GM12864 (cell line): ENCODE measurements at places on chromosomes 11 and 22.

- DNase-seq, result peak; percentile 38
These were observed 19.2 kb upstream of the KDM2A start for GRCh38 chr11:67099831-67100324.

DNA sequence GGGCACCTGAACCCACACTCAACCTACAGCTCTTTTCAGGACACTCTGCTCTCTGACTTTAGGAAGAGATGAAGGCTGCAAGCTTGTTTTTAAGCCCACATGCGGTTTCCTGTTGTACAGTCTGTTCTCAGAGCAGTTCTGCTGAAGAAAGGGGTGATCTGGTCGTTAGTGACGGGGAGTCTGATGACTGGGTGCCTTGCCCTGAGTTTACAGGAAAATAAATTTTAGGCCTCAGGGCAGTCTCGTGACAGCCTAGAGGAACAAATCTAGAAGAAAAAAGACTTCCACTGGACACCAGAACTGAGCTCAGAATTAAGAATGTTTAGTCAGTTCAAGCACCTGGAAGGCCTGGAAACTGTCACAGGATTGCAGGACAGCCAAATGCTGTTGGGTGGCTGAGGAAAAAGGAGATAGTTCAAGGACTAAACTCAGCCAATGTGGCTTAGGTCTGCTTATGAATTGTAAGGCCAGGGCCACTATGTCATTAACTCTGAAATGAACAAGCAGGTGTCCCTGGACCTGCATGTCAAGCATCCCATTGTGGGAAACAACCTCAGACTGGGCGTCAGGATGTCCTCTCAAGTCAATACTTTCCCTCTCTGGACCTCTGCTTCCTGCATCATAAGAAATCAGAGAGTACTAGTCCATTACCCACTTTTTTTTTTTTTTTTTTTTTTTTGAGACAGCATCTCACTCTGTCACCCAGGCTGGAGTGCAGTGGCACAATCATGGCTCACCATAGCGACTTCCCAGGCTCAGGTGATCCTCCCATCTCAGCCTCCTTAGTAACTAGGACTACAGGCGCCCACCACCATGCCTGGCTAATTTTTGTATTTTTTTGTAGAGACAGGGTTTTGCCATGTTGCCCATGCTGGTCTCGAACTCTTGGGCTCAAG lies 5.7 kb downstream of the PIK3IP1 start:
- DNase-seq, result no peak

DNA sequence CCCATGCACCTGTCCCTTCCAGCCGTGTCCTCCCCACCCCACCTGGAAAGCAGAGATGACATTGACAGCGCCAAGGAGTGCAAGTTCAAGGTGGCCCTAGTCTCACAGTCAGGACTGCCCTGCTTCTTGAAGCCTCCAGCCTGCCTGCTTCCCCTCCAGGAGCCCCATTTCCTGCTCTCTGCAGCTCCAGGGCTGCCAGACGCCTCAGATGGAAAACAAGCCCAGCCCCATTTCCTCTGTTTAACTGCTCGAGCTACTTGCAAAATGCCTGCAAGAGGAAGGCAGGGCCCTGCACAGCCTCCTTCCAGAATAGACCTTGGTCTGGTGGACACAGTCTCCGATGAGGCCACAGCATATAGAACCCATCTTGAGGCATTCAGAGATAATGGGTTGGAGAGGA lies 5.0 kb upstream of the DGKZ start:
- no peak for DNase-seq

- DNase-seq, result no peak
These were observed 40.5 kb upstream of the FBLN1 start for GRCh38 chr22:45462034-45462655.

DNA sequence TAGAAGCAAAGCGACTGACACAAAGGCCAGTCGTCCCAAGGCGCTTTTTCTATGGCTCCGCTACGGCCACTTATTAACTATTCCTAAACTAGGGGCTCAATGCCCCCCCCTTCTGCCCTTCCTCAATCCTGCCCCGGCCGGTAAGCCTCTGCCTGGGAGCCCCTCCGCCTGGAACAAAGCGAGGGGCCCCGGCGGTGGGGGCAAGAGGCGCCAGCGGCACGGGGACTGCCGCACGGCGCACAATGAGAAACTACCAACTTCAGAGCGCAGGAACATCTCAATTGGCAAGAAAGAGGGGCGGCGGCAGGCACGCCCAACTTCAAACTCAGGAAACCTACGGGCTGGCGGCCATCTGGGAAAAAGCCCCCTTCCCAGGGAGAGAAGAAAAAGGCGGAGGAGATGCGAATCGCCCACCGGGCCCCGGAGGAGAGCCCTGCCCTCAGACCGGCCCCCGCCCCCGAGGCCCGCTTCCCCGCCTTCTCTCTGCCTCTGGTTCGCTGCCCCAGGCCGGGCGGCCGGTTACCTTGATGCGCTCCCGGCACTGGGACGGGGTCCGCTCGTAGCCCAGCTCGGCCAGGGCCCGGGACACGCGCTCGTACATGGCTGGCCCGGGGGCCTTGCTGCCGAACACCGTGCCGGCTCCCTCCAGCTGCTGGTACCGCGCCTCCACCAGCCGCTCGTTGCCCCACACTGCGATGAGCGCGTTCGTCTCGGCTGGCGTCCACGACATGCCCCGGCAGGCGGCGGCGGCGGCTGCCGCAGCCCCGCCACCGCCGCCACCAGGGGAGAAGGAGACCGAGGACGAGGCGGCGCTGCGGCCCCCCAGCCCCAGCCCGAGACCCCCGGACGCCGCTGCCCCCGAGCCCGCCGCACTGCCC lies 619 bp downstream of the MSANTD2 start:
- no peak for DNase-seq

- DNase-seq, result peak; percentile 50
These were observed 2.4 kb downstream of the LARGE1 start for GRCh38 chr22:33917744-33918406.

GRCh38 chr11:12121011-12121410 lies 10.6 kb downstream of the MICAL2 start:
- DNase-seq, result no peak

DNA sequence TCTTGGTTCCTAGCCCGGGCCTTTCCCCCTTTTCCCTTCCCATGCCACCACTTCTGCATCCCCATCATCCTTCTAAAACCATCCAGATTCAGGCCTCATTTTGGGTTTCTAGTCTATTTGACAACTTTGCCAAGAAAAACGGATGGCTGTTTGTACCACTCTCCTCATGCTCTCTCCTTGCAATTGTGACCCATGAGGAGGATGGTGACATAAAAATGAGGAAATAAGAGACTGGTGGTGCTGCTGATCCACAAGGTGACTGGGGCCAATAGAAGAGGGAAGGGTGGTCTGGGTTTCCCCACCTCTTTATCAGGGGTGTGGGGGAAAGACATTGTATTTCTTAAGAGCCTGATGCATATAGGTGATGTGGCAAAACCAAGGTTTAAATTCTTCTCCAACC lies 1.0 kb downstream of the MS4A4A start:
- DNase-seq, result no peak

GRCh38 chr11:12232817-12233601 lies 122.6 kb downstream of the MICAL2 start:
- DNase-seq, result no peak

DNA sequence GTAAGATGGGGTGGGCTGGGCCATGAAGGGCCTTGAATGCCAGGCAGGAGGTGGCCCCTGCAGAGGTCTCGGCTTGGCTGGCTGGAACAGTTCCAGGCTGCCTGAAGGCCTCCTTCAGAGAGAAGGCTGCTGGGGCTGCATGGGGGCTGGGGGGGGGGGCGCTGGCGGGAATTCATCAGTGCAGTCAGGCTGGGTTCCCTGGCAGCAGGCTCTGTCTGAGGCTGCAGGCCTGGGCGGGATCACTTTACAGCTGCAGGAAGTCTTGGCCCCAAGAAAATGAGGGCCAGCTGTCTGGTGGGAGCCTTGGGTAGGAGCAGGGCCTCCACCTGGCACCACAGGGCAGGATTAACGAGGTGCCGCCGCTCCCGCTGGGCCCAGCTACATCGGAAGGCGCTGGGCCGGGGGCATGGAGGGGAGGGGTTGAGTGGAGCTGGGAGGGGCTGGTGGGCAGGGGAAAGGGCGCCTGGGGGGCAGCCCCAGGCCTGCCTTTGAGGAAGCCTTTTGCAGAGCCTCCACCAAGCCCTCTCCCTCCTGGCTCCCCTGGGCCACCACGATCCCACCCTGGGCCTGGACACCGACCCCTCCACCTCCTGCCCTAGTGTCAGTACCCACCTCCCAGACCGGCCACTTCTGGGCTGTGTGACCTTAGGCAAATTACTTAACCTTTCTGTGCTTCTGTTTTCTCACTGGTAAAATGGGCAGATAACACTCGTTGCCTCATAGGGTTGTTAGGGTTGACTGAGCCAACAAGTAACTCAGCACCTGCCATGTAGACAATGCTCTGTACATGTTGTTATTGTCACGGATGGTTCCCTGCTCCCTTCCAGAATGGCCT lies 31.0 kb upstream of the HMOX1 start:
- no peak for DNase-seq

DNA sequence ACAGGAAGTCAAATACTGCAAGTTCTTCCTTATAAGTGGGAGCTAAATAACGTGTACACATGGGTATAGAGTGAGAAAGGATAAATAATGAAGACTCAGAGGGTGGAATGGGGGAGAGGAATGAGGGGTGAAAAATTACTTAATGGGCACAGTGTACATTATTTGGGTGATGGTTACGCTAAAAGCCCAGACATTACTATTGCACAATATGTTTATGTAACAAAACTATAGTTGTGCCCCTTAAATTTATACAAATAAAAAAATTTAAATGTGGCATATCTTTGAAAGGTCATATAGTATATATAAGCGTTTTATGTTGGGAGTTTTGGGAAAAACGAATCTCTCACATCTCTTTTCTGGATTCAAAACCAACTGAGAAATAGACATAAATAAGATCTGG lies 96.1 kb downstream of the KIF18A start:
- DNase-seq, result no peak

DNA sequence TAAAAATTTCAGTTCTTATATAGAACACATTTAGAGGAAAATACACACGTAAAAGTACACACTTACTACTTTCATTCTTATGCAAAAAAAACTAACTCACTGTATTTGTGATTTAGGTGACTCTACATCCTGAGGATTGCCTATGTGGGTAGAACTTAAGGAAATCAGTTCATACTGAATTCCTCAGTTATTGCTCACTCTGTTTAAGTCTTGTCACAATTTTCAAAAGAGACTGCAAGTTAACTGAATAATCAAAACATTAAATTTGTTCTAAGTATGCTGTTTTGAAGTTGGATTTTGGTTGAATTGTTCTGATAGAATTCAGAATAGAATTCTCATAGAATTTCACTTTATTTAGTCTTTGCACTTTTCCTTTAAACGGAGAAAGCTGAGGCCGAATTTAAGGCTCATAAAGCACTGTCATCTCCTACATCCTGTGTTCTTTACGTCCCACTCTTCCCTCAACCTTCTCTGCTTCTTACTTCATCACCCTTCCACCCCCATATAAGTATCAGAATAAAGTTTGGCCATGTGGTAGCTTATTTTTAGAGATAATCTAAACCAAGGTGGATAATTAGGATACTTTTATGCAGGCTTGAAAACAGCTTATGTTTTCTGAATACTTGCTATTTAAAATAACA lies 59.8 kb downstream of the APOL5 start:
- no peak for DNase-seq

DNA sequence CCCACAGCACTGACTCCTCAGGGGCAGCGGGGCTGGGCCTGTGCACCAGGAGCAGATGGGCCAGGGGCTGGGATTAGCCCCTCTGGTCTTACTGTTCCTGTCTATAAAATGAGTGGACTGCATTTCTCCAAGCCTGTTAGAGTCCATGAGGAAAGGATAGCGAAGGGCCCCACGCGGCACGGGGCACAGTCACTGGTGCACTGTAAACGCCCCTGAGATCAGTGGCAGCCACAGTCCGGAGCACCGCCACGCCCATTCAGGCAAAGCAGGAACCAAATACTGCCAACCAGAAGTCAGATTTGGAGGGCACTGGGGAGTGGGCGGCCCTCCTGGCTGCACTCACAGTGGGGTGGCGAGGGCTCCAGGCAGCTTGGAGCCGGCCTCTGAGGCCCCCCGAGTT lies 387.5 kb downstream of the TBC1D22A start:
- DNase-seq, result no peak

DNA sequence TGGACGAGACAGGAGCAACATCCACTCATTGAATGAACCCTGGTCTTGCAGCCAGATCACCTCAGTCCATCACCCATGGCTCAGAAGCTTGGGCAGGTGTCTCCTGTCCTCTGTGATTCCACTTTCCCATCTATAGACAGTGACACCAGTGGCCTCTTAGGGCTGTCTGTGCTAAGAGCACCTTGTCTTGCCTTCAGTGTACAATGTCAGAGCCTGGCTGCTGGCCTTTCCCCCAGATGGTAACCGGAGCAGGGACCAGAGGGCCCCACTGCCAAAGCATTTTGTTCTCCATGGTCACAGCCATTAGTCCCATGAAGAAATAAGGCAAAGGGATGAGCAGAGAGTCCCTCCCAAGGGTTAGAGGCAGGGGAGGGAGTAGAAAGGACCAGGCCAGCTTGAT lies 35.4 kb downstream of the PKNOX2 start:
- DNase-seq, result no peak

DNA sequence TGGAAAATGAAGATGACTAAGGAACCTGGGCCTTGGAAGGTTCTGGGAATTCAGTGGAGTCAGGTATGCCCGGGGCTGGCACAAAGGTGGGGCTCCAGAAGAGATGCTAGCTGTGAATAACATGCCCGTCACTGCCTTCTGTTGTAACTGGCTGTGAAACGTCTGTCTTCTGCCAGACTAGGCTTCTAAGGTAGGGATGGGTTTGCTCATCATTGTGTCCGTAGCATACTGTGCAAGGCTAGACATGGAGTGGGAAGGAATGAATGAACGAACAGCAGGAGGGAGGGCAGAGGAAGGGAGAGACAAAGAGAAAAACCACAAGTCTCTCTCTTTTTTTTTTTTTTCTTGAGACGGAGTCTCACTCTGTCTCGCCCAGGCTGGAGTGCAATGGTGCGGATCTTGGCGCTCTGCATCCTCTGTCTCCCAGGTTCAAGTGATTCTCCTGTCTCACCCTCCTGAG lies 327.4 kb downstream of the MN1 start:
- DNase-seq, result no peak
